ENCODE measurements at places on chromosomes 7 and 10. TPM values are rescaled to one million over a fixed set of nuclear protein-coding genes. Genes with fewer than 3 reads are reported as not detected.

DNA sequence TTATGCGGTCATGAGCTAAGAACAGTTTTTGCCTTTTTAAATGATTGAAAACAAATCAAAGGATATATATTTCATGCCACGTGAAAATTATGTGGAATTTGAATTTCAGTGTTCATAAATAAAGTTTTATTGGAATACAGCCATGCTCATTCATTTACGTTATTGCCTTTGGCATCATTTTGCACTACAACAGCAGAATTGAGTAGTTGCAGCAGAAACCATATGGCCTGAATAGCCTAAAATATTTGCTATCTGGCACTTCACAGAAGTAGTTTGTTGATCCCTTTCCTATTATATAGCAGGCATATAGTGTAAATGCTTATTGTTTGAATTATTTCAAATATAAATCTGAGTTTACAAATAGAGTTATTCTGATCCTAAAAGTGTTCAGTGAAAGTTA lies 59.7 kb downstream of the AUTS2 start:
- DNase-seq, result no peak

Gene CCL24
- 0.46 TPM for total RNA-seq

DNA sequence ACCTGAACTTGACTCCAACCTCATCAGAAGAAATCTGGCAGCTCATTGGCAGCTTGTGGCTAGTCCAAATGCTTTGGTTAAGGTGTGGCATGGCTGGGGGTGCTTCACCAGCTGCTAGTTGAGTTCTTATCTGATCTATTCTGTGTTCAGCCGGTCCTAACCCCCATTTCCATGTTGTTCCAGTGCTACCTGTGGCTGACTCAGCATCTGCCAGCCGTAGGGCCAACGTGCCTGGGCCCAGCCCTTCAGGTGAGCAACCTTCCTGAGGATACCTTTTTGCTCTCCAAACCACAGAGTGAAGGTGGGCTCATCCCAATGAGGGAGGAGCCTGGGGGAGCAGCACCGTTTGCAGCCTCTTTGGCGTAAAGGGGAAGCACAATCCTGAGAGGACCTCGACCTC lies 46.8 kb upstream of the C10orf120 start:
- no peak for DNase-seq

GRCh38 chr10:132909491-132910071 lies 32.8 kb downstream of the CFAP46 start:
- no peak for DNase-seq

DNA sequence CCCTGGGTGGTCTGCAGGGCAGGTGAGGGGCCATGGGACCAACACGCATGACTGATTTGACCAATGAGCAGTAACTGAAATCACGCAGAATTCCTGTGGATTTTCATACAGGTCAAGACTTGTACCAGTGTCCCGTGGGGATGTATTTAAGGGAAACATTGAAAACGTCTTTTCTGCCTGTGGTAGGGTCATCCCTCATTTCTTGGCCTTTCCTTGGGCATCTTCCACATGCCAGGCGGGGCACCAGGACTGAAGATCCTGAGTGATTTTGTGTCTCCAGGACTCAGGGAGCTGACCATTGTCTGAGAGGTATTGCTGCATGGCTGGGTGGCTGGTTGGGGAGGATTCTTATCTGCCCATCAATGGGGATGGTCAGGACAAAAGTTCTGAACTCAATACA lies 289.0 kb downstream of the GLRX3 start:
- no peak for DNase-seq

GRCh38 chr7:157250605-157251228 lies 86.1 kb upstream of the DNAJB6 start:
- peak; percentile 53 for DNase-seq

DNA sequence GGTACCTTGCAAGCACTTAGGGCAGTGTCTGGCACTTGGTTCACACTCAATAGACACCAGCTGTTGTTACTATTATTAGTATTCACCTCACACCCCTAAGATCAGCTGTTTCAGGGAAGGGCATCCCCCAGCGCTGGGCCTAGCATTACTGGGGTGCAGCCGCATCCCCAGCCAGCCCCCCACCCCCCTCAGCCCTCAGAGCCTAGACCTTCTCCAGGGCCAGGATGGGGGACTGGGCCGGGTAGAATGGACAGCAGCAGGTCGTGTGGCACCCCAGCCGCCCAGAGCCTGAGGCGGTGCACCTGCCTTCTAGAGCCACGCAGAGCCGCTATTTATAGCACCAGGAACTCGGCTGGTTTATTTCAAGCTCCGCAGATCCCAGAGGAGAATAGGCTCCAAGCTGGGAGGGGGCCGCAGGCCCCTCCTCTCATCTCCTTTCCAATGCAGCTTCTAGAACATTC lies 60.5 kb downstream of the GTF2IRD1 start:
- DNase-seq, result no peak

Measured in activated T-cell treated with anti-CD3 and anti-CD28 coated beads, Interleukin-2, amount 50 U/mL, for 72 hours (primary cell).